ENCODE measurements at places on chromosomes 11 and 22.

- DNase-seq, result no peak
Measured at GRCh38 chr22:47965066-47965465, 1202.6 kb downstream of the TBC1D22A start.

DNA sequence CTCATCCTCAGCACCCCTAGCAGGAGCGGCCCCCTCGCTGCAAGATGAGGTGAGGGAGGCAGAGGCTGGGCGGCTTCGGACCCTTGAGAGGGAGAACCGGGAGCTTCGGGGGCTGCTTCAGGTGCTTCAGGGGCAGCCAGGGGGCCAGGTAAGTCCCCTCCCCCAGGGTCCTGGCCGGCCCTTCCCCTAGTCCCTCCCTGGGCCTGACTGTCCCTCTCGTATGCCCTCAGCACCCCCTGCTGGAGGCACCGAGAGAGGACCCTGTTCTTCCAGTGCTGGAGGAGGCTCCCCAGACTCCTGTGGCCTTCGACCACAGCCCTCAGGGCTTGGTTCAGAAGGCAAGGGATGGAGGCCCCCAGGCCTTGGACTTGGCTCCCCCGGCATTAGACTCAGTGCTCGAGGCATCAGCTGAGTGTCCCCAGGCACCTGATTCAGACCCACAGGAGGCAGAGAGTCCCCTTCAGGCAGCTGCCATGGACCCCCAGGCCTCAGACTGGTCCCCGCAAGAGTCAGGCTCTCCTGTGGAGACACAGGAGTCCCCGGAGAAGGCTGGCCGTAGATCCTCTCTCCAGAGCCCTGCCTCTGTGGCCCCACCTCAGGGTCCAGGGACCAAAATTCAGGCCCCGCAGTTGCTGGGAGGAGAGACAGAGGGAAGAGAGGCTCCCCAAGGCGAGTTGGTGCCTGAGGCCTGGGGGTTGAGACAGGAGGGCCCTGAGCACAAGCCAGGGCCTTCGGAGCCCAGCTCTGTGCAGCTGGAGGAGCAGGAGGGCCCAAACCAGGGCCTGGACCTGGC is 4.0 kb downstream of the CCDC88B start:
- DNase-seq, result no peak

- DNase-seq, result no peak
Measured at GRCh38 chr11:41446566-41446965, 12.9 kb downstream of the LRRC4C start.

DNA sequence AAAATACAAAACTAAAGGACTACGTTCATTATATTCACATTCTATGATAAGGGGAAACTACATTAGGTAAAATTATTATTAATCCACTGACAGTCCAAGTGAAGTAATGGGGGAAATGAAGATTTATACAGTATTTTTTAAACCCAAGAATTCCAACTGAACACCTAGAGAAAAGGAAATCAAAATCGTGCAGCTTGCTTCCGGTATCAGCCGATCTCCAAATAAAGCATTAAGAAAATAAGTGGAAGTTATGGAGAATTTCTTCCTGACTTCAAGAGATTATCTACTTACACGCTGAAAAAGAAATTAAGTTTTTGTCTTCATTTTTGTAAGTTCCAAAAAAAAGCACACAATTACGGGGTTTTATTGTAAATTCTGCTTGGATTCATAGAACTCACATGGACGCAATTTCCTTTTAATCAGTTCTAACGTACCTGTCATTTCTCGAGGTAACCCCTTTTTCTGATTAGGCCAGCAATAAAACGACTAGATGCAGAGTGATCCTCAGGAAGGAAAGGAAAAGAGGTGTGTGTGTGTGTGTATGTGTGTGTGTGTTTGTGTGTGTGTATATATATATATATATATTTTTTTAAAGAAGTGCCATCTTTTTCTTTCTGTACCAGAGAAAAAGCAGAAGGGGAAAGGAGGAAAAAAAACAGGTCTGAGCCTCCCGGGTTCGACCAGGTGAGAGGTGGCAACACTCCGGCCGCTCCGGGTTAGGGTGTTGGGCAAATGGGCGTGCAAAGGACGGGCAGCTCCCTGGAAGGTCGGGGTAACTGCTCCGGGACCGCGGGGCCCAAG is 1.1 kb downstream of the ZBTB44 start:
- no peak for DNase-seq

DNA sequence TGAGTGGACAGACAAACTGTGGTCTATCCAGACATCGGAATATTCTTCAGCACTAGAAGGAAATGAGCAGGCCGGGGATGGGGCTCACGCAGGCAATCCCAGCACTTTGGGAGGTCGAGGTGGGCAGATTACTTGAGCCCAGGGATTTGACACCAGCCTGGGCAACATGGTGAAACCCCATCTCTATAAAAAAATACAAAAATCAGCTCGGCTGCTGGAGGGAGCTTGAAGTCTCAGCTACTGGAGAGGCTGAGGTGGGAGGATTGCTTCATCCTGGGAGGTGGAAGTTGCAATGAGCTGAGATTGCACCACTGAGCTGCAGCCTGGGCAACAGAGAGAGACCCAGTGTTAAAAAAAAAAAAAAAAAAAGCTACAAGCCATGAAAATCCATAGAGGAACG is 8.0 kb upstream of the CTSD start:
- DNase-seq, result no peak

GRCh38 chr22:30190574-30190973 is 56.0 kb downstream of the LIF start:
- DNase-seq, result no peak

DNA sequence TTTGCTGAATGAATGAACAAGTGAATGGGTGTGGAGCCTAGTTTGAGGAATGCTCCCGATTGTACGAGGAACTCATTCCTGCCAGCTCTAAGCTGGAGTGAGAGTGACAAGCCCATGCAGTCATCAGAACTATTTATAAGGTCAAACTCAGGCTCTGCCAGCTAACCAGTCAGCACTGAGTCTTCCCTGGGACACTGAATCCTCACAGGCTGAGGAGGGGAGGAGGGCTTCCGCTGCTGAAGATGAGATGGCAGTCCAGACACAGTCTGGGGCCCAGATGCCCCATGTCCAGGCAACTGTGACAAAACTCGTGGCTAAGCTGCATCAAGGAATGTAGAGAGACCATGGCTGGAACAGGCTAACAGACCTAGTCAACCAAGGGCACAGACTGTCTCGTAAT is 4.0 kb downstream of the LRP4 start:
- no peak for DNase-seq

- peak; percentile 7 for DNase-seq
Measured at GRCh38 chr11:7353100-7353499, 101.4 kb downstream of the SYT9 start.

GRCh38 chr22:20238901-20239675 is 29.0 kb downstream of the RTN4R start:
- no peak for DNase-seq

DNA sequence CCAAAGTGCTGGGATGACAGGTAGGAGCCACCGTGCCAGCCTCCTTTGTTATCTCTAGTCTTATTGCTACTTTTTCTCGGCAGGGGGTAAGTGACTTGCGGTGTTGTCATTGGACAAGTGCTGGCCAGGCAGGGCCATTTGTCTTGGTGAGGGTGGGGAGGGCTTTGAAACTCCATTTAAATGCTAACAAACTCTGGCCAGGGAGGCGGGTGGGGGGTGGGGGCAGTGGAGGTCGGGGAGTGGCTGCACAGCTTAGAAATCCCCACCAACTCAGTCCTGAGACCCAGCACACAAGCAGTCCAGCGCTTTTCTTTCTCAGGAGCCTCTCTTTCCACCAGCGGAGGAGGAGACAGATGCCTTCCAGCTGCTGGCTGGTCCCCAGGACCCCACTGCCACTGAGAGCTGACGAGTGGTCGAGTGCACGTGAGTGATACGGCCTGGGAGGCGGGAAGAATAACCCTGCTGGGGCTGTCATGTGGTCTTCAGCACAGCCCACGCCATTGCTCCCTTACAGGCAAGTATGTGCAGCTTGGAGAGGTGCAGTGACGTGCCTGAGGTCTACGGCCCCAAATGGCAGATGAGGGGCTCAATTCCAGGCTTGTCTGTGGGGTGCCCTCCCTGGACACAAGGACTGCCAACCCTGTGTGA is 24.2 kb upstream of the OSBPL5 start:
- no peak for DNase-seq

GRCh38 chr11:94861306-94861845 is 93.2 kb downstream of the AMOTL1 start:
- DNase-seq, result no peak

DNA sequence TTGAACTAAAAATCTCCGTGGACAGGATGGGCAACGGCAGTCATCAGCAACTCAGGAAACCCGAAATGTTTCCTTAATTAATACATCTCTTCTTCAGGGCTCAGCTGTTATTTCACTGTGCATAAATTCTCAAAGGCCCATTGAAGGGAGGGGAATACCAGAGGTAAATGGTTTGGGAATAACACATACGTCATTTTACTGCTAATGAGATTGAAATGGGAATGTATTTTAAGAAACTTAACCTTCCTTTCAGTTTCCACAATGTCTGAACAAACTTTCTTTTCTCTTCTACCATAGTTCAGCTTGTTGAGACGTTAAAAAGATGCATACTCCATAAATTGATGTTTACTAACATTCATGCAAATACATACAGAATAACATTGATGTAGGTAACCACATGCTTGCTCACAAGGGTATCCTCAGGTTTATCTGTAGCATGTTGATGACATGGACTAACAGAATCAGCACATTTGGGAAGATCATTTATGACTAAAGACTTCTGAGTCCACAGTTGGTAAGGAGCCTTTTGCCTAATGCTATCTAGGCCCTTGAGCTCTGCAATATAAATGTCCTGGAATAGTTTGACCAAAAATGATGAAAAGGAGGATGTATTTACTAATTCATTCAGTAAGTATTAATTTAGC is 7.7 kb upstream of the PRRG4 start:
- no peak for DNase-seq

DNA sequence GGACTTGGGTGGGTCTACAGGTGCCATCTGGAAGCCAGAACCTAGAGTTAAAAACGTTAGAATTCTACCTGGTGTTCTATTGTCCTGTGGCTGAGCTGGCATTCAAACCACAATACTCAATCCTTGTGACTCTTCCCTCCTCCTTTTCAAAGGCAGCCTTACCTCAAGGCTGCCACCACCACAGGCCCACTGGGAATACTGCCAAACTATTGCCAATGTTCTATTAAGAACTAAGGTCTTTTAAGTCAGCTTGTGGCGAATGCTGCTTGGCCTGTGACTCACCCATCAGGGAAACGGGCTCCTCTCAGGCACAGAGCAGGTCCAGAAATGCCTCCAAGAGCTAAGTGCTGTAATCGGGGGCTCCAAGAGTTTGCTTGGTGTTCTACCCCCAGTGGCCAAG is 1008.4 kb downstream of the JRKL start:
- DNase-seq, result no peak

DNA sequence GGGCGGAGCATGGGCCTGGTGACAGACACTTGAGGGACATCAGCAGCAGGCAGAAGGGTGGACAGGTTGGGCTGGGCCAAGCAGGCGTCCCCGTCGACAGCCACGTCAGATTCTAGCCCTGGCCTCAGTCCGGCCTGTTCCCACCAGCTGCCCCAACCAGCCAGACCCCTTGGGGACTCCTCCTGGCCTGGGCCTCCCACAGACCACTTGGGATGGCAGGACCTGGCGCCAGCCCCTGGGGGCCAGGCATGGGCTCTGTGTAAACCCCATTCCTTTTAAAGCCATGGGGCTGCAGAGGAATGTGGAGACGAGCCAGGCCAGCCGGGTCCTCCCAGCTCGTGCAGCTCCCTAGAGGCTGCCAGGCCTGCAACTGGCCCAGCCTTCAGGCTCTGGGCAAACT is 4.7 kb upstream of the SUSD2 start:
- DNase-seq, result no peak

DNA sequence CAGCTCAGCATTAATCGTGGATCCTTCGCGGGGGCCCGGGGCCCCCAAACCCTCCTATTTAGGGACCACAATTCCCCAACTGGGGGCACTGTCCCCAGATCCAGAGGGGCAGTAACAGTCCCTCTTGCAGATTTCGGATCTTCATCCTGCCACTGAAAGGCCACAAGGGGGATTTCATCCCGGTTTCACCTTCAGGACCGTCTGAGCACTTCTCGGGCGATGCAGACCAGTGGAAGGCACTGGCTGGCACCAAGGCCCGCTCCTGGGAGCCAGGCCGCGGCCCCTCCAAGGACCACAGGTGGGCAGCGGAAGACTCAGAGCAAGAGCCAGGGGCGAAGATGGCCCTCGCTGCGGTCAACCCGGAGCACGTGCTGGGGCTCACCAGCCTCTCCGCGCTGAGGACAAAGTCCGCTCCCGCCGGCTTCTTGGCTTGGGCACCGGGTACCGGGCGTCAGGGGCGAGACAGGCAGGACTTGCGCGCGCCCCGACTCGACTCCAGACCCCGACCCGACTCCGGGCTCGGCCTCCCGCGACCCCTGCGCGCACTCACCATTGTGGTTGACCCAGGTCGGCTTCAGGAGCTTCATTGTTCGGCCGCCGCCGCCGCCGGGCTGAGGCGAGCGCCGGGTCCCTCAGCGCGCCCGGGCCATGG is 517 bp downstream of the HIRA start:
- DNase-seq, result no peak

DNA sequence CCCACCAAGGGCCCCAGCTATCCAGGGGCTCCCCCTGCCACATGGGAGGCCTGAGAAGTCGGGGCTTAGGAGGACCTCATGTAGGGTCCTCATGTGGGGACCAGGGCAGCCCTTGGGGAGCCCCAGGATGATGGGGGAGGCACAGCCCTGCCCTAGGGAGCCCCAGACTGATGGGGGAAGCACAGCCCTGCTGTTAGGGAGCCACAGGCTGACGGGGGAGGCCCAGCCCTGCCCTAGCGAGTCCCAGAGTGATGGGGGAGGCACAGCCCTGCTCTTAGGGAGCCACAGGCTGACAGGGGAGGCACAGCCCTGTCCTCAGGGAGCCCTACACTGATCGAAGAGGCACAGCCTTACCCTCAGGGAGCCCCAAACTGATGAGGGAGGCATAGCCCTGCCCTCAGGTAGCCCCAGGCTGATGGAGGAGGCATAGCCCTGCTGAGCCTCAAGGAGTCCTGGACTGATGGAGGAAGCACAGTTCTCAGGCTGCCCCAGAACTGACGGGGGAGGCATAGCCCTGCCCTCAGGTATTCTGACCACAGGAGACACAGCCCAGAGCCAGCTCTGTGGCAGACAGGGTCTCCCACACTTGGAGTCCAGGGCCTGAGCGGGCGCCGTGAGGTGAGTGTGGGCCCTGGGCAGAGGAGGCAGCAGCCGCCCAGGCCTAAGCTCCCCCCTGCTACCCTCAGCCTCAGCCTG is 10.8 kb downstream of the PRR33 start:
- no peak for DNase-seq

DNA sequence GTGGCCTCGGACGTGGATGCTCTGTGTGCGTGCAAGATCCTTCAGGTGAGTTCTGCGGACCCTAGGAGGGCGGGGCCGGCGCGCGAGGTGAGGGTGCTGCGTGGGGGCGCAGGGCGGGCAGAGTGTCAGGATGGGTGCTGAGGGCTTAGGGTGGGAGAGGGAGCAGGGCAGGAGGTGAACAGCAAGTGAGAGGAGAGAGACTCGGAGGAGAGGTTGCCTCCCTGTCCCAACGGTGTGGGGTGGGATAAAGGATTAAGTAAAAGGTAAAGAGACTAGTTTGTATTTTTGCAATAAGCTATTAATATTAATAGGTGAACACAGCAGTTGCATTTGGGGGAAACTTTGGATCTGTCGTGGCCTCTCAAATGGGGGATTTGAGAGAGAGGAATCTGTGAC is 451 bp downstream of the CDC45 start:
- no peak for DNase-seq

GRCh38 chr11:9757809-9758636 is 94.1 kb downstream of the SWAP70 start:
- DNase-seq, result peak; percentile 94

GRCh38 chr11:1382831-1383607 is 6.7 kb upstream of the BRSK2 start:
- DNase-seq, result peak; percentile 85

- no peak for DNase-seq
Measured at GRCh38 chr11:88431675-88432341, 94.3 kb upstream of the CTSC start.

- DNase-seq, result no peak
Measured at GRCh38 chr22:49861642-49862495, 8.2 kb downstream of the ZBED4 start.

Data from GM19239 (cell line).